Astrocyte of the hippocampus (primary cell): ENCODE measurements at places on chromosomes 13 and 19.
A peak's percentile ranks its signal among the peaks of the same experiment; 100 is the strongest.

DNA sequence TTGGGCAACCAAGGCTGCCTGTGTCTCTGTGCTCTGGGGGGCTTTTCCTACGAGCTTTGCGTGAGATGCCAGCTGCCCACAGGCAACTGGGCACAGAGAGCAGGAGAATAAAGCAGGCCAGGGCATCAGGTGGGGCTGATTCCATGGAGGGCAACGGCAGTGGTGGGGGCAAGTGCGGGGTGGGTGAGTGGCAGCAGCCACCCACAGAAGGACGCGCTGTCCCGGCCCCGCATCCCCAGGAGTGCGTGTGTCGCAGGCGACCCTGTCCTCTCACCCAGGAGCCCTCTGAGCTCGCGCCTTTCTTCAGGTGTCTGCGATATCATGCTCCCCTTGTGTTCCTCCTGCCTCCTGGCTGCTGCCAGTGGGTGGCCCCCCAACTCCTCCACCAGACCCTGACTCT lies 67.4 kb downstream of the MCF2L start:
- no peak for DNase-seq

DNA sequence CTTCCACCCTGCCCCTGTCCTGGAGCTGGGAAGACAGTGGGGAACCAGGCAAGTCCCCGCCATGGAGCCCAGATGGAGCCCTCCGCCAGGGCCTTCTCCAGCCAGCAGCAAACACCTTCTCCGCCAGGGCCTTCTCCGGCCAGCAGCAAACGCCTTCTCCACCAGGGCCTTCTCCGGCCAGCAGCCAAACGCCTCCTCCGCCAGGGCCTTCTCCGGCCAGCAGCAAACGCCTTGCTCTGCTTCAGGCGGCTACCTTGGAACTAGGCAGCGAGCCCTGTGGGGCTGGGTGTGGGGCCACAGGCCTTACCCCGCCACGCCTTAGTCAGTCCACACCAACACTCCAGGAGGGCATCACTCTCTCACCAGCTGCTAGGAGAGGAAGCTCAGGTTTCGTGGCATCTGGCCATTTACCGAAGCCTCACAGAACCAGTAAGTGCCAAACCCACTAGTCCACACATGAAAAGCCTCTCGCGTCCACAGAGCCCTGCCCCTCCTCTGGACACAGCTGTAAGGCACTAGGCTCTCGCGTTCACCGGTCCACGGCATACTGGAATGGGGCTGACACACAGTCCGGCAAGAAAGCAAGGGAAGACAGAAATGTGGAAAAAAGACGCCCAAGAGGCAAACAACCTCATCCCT lies 41.0 kb downstream of the MLLT1 start:
- peak; percentile 56 for DNase-seq

DNA sequence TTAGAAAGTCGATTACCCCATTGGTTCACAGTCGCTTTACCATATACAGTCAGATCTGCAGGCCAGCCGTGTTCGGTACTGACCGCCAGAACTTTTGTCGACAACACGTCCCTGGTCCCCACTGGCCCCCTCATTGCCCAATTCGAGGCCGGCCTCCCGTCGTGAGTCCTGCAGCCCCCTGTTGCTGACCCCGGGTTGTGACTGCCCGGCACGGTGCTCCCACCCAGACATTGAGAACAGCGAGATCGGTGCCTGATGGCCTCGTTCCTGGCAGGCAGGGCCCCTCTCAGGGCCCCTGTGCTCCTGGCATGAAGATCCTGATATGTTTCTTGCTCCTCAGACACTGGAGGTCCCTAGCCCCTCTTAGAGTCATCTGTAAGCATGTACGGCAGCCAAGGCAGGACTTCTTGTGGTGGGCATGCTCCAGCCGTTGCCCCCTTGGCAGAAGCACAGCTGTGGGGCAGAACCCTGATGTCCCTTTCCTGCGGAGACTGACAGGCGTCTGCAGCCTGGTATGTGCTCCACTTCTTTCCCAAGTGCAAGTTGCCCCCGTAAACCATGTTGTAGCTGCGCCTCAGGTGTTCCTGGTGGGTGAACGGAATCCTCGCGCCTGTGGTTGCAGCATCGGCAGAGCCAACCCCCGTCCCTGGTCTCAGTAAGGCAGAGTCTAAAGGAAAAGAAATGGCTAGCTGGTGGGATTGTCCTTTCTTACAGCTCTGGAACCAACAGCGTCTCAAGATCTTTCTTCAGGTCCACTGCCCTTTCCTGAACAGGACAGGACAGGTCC lies 123.2 kb upstream of the SPACA7 start:
- DNase-seq = no peak

GRCh38 chr13:107271227-107271626 lies 703.3 kb upstream of the ARGLU1 start:
- peak; percentile 73 for DNase-seq

DNA sequence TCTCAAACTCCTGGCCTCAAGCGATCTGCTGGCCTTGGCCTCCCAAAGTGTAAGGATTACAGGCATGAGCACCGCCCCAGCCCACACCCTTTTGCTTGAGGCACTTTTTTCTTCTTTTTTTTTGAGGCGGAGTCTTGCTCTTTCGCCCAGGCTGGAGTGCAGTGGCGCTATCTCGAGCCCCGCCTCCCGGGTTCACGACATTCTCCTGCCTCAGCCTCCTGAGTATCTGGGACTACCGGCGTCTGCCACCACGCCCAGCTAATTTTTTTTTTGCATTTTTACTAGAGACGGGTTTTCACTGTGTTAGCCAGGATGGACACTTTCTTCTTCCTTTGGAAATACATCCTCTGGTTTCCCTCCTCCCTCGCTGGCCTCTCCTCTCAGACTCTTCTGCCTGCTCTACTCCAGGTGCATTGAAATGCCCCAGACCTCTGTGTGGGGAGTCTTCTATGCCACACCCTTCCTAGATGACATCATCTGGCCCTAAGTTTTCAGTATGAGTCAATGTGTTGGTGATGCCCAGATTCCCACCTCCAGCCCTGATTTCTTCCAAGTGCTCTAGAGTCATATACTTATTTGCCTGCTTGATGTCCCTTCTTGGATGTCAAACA lies 20.7 kb upstream of the TPT1 start:
- DNase-seq = peak; percentile 42

DNA sequence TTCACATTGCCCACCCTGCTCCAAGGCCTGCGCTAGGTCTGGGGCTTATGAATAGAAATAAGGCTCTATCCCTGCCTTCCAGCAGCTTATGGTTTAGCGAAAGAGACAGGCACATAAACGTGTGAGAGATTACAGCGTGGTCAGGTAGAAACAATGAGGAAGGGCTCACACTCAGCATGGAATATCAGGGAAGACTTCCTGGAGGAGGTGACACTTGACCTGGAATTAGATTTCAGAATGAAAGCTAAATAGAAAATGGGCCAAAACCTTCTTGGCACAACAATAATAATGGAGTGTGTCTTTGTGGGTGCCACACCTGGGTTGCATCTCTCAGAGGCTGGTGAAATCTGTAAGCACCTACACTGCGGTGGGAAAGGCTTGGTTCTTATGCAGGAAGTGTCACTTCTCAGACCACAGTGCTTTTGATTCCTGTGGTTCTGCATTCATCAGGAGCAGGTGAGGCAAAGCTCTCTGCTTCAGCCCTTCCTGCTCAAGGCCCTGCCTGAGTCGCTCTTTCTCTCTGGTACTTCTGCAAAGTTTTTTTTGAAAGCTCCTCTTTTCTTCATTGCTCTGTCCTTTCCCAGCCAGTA lies 430.3 kb downstream of the ZNF536 start:
- DNase-seq = no peak

GRCh38 chr19:9903336-9903735 lies 33.0 kb downstream of the OLFM2 start:
- no peak for DNase-seq

DNA sequence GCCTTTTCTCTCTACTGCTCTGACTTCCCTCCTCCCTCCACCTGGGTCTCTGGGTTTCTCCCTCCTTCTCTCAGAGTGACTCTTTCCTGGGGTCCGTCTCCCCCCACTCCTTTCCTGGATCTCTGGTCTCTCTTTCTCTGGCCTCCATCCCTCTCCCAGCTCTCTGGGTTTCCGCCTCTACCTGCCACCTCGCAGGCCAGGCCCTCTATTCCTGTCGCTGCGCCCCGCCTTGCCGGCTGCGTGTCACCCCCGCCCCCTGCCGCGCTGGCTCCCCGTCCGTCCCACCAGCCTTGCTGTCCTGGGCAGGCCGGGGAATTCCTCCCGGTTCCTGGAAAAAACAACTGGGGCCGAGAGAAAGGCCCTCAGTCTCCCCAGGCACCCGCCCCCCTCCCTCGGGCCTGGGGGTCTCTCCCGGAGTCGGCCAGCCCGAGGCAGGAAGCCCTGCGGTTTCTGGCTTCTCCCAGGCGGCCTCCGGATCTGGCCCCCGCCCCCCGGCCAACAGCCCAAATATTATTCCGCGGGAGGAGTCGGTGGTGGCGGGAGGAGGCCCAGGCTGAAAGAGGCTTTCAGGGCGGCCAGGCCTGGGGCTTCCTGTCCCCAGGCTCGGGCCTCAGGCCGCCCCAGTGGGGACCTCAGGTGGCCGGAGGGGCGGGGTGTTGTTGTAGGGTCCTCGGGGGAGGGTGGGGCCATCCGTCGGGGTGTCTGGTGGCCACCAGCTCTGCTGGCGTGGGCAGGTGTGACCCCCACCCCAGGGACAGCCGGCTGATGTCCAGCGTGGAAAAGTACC lies 9.3 kb downstream of the IRF2BP1 start:
- peak; percentile 78 for DNase-seq
